ENCODE measurements at places on chromosomes 11 and 22.

GRCh38 chr11:126163074-126163700 is 48.3 kb downstream of the RPUSD4 start:
- no peak for DNase-seq

DNA sequence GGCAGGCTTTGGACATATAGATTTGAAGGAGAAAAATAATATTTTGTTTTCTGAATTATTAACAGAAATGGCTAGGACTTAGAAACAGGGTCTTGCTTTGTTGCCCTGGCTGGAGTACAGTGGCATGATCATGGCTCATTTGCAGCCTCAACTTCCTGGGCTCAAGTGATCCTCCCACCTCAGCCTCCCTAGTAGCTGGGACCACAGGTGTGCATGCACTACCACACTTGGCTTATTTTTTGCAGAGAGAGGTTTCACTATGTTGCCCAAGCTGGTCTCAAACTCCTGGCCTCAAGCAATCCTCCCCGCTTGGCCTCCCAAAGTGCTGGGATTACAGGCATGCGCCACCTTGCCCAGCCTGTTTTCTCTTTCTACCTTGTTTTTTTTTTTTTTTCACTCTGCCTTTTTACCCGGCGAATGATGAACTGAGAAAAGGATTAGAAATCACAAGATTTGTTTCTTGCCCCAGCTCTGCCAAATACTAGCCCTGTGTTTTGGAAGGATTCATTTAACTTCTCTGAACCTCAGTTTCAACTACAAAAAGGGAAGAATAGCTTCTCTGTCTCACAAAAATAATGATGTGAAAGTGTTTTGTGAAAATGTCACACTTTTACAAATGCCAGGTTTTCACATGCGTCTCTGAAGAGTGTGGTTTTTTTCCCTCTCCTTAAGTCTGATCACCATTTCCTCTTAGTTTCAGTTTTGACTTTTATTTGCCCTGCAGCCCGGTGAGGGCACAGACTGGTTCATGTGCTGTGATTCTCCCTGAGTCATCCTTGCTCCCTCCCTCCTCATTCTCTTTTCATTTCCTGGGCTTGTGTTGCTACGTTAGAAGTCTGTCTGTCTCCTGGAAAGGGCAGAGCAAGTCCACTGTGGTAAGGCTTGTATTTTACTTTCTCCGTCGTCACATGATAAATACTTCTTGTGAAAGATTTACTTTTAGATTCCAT is 67.7 kb downstream of the BCL2L13 start:
- DNase-seq, result peak; percentile 7

GRCh38 chr22:45072322-45072903 is 62.6 kb upstream of the PHF21B start:
- DNase-seq, result peak; percentile 22

DNA sequence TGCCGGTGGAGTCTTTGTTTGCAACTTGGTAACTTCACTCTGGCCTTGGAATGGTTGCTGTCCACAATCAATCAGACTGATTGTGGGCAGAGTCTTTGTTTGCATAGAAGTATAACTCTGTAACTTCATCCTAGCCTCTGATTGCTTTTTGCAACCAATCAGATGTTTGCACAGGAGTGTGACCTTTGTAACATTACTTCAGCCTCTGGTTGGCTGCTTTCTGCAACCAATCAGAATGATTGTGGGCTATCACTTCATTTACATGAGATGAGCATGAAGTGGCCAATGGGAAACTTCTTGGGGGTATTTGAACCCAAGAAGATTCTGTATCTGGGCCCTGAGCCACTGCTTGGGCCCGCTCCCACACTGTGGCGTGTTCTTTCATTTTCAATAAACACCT is 79.6 kb upstream of the CLDN5 start:
- DNase-seq, result no peak

DNA sequence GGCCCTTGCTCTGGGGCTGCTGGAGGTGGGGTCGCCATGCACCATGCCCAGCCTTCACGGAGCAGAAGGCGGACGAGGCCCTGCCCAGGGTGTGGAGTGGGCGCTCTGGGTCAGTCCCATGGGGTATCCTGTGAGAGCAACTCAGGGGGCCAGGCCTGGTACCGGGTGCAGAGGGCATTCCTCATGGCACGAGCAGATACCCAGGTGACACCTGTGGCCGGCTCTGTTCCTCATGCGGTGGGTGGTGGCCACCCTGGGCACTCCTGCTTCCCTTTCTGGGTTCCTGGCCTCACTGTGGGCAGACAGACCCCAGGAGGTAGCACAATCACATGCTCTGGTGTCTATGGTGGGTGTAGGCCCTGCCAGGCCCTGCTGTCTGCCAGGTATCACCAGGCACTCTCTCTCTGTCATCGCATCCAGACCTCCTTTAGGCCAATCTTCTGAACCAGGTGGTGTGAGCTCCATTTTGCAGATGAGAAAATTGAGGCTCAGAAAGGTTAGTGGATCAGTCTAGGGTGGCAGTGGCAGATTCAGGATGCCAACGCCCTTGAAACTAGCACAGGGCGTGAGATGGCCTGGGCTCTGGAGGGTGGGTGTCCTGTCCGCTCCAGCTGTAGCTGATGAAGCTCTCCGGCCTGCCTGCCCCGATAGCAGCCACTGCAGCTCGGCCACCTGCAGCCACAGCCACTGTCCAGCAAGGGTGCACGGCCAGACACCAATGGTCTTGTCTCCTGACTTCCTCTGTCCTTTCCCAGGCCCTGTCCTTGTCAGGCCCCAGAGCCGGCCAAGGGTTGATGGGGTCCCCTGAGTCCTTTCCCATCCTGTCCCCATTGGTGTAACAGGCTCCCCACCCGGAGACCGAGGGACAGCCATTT is 15.1 kb downstream of the DGKZ start:
- DNase-seq, result no peak

Data from stimulated activated CD4-positive, alpha-beta T cell treated with anti-CD3 and anti-CD28 coated beads, Interleukin-4, amount 100 ng/mL, for 48 hours (primary cell).